ENCODE measurements at places on chromosomes 13 and 19. TPM values are rescaled to one million over a fixed set of nuclear protein-coding genes. Genes with fewer than 3 reads are reported as not detected.

ADAMTSL5 gene
- total RNA-seq: 0.58 TPM

PRR22 gene
- total RNA-seq: 1.4 TPM

ZNF837 gene
- 4.3 TPM for total RNA-seq

SMG9 gene
- 27.7 TPM for total RNA-seq

KLK4 gene
- not detected for total RNA-seq

WDR88 gene
- not detected for total RNA-seq

OR7C1 gene
- total RNA-seq: not detected

MATK gene
- 1.2 TPM for total RNA-seq

IZUMO1 gene
- total RNA-seq: 0.25 TPM

FCHO1 gene
- total RNA-seq: 1.5 TPM

LIN37 gene
- 15.1 TPM for total RNA-seq

IL11 gene
- 38.7 TPM for total RNA-seq

QPCTL gene
- 15.6 TPM for total RNA-seq

MBD3L1 gene
- total RNA-seq: not detected

HSH2D gene
- total RNA-seq: 1.8 TPM

DPF1 gene
- 2.1 TPM for total RNA-seq

SULT2A1 gene
- total RNA-seq: not detected

SLC8A2 gene
- total RNA-seq: not detected

CERS1 gene
- total RNA-seq: 2.3 TPM

CABP5 gene
- total RNA-seq: not detected

CIC gene
- 41.7 TPM for total RNA-seq

ZNF836 gene
- total RNA-seq: 9.9 TPM

RNF113B gene
- not detected for total RNA-seq

ITGBL1 gene
- total RNA-seq: 0.21 TPM

NLRP12 gene
- total RNA-seq: not detected

SLC10A2 gene
- not detected for total RNA-seq

HSPB6 gene
- total RNA-seq: 0.82 TPM

GZMM gene
- not detected for total RNA-seq

CD70 gene
- total RNA-seq: 21.4 TPM

LRG1 gene
- 0.21 TPM for total RNA-seq

CEACAM8 gene
- total RNA-seq: not detected

ZSCAN1 gene
- not detected for total RNA-seq

C19orf85 gene
- total RNA-seq: not detected

FAM216B gene
- not detected for total RNA-seq

CEACAM20 gene
- not detected for total RNA-seq

ZNF844 gene
- total RNA-seq: 4.1 TPM

ACTMAP gene
- 8.8 TPM for total RNA-seq

CD177 gene
- total RNA-seq: 0.27 TPM

JAK3 gene
- 11.0 TPM for total RNA-seq

EXOC3L2 gene
- total RNA-seq: not detected

ZNF567 gene
- total RNA-seq: 7.7 TPM

ANGPTL8 gene
- total RNA-seq: not detected

POLR1G gene
- 18.0 TPM for total RNA-seq

KIR2DL4 gene
- total RNA-seq: not detected

FBXO27 gene
- total RNA-seq: 3.0 TPM

RFPL4AL1 gene
- total RNA-seq: not detected

ZNF90 gene
- total RNA-seq: 5.1 TPM

PRTN3 gene
- not detected for total RNA-seq

Measured in kidney epithelial cell (primary cell).